Suppressor macrophage treated with lipopolysaccharide for 4 hours (primary cell): ENCODE measurements at places on chromosomes 6 and 20.

- DNase-seq: no peak
Measured at GRCh38 chr6:122337645-122338044, 61.8 kb upstream of the HSF2 start.

DNA sequence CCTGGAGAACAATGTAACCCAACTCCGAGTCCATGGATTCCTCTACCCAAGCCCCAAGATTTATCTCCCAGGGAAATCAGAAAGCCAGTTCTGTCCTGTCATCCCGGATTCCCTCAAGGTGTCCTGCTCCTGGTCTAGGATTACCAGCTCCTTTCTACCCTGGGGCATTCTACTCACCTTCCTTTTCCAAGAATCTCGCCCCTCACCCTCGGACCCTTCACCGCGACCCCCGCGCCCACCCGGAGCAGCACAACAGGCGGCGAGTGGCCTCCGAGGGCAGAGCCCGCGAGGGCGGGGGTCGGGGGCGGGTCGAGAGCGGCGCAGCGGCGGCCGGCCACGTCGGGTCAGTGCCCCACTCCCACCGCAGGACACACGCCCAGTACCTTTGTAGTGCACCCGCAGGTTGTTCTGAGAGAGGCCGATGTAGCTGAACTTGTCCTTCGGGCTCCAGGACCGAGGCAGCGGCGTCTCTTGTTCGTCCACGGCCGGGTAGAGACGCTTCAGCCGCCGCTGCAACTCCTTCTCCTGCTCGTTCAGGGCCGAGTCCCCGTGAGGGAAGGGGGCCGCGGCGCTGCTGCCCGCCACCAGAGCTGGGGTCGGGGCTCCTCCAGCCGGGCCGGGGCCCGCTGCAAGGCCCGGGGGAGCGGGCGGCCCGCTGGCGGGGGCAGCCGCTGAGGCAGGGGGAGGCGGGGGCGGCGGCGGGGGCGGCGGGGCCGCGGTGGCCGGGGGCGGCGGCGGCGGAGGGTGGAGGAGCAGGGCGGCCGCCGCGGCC is 897 bp downstream of the RANBP9 start:
- peak; percentile 40 for DNase-seq

- DNase-seq: no peak
Measured at GRCh38 chr6:158154816-158155215, 13.2 kb downstream of the SERAC1 start.

GRCh38 chr20:24629668-24630067 is 160.2 kb downstream of the SYNDIG1 start:
- no peak for DNase-seq

GRCh38 chr6:99980741-99981140 is 13.3 kb downstream of the MCHR2 start:
- no peak for DNase-seq
